ENCODE measurements at places on chromosomes 13 and 19.

- no peak for DNase-seq
Observed at GRCh38 chr13:76991432-76991795, 467 bp upstream of the CLN5 start.

DNA sequence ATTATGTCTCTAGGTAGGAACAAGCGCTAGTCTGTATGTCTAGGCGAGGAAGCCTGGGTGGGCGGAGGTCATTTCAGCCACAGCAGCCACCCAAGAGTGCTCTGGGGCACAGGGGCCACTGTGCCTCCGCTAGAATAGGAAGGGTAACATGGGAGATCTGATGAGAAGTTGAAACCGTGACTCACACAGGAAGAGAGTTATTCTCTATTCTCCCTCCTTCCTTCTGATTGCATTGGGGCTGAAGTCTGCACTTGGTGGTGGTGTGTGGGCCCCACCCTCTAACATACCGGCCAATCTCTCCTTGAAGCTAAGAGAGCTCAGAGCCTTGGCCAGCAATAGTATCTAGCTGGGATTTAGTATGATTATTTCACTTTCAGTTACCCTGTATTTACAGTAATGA lies 20.3 kb upstream of the GGACT start:
- DNase-seq = no peak

DNA sequence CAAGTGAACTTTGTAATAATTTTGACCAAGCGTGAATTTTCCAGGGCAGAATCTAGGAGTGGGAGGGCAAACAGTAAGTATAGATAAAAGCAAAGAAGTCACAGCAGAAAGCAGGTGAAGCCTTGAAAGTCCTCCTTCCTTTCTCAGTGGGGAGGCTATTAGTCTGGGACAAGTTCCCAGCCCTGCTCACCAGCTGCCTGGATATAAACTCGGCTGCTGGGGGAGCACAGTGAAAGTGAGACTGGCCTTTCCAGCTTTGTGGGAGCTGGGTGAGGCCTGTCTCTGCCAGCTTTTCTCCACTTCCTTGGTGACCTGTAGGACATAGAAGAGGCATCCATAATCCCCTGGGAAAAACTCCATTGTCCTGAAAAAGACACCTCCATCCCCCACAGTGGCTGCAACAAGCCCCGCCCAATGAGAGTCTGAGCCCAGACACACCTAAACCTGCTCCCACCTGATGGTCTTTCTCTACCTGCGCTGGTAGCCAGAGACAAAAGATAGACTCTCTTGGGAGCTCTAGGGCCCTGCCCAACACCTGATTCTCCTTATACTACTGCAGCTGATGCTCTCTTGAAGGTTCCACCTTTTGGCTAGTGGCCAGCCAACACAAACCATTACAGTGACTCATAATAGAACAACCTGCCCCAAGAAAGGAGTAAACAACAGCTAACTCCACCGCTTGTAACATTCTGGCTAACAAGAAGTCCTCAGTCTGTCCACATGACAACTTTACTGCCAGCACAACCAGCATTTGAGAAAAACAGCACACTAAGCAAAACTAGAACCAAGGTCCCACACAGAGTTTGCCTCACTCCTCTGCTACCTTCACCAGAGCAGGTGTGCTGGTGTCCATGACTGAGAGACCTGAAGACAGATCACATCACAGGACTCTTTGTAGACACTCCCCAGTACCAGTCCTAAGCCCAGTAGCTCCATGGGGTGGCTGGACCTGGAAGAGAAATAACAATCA lies 252.2 kb upstream of the SLITRK6 start:
- no peak for DNase-seq

DNA sequence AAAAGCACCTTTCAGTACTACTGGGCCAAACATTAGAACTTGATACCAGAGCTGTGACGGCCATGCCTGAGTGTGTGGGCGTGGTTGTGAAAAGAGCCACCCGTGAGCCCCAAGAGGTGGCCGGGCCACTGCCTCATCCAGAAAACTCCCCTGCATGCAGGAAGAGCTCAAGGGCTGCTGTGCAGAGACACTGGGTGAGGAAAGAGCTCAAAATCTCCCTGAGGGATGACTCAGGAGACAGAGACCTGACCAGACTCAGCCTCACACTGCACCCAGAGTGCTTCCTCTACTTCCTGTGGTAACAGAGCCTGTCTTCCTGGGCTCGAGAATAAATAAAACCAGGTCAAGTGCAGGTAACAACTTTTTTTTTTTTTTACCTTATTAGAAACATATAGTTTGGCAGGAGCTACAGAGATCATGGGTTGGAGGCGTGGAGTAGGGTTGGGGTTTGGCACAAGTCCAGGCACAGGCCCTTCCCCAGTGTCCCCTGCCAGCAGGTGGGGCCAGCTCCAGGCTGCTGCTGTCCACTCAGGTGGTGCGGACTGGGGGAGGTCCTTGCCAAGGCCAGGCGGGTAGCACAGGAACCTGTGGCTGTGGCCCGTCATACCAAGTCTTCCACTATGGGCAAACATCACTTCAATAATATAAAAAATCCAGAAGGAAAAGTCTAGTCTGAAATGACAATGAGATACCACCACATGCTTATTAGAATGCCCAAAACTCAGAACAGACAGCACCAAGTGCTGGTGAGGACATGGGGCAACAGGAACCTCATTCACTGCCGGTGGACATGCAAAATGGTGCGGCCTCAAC lies 25.5 kb downstream of the ELL start:
- no peak for DNase-seq

DNA sequence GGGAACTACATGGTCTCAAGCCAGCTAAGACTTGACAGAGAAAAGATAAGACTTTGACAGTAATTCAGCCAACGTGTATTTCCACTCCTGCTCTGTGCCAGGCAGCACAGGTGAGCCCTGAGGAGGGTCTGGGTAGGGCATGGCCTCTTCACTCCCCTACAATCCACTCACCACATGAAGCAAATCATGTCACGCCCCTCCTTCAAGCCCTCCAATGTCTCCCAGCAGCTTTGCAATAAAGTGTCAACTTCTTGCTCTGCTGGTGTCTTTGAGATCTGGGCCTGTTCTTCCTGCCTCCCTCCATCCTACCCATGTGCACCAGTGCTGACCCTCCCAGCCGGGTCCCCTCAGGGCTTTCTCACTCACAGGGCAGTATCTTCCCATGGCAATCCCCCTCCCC lies 58.5 kb downstream of the CCDC70 start:
- DNase-seq = no peak

DNA sequence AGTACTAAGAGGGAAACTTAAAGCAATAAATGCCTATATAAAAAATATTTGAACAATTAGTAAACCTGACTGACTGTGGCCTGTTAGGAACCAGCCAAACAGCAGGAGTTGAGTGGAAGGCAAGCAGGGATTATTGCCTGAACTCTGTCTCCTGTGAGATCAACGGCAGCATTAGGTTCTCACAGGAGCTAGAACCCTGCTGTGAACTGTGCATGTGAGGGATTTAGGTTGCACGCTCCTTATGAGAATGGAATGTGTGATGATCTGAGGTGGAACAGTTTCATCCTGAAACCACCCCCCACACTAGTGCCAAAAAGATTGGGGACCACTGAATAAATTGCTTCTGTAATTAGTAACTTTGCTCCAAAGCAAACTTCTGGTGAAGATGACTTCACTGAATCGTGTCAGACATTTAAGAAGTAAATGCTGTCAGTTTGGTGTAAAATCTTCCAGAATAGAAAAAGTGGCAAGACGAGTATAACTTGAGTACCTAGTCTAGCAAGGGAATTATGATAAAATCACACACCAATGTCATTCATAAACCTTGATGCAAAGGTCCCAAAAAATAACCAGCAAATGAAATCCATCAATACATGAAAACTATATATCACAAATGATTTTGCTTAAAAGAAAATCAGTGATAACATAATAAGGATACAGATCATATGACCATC lies 53.8 kb downstream of the SLC6A16 start:
- DNase-seq = no peak

- no peak for DNase-seq
Observed at GRCh38 chr13:44431150-44431549, 57.5 kb downstream of the SERP2 start.

DNA sequence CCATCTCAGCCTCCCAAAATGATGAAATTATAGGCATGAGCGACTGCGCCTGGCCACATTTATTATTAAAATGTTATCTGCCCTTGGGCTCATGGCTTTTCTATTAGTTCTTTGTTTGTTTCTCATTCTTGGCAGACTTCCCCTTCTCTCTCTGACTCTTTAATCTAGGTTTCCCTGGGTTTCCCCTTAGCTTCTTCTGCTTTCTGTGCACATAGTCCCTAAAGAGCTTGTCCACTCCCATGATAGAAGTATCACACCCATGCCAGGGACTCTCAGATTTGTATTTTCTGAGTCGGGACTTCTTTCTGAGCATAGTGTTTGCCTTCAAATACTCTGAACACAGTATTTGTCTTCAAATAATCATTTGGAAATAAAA lies 38.6 kb upstream of the ITM2B start:
- DNase-seq = no peak

GRCh38 chr19:10644260-10645007 lies 9.7 kb upstream of the ILF3 start:
- no peak for DNase-seq

DNA sequence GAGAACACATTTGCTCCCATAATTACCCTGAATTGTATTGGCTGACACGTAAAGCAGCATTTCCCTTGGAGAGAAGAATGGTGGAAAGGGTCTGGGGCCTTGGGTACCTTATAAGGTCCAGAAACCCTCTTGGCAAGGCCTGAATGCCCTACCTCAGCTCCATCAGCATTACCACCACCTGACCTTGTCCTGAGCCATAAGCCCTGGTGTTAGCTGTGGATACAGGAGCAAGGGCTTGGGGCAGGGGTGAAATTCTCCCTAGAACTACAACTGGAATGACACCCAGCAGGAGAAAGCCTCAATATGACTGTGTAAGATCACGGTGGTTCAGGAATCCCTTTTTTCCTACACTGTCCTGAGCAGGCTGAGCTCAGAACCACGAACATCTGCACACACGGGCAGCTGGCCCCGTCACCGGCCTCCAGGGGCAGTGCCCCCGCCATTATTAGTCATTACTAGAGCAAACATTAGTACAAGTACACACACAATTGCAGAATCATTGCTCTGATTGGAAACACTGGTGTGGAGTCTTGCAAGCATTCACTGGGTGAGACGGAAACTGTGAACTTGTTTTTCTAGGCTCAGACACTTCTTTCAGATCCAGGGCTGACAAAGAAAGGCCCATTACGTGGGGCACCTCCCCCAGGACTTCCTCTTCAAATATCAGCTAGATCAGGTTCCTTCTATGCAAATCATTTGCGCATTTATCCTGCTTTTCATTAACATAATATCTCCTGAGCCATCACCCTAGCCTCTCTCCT lies 26.8 kb upstream of the MTIF3 start:
- no peak for DNase-seq

DNA sequence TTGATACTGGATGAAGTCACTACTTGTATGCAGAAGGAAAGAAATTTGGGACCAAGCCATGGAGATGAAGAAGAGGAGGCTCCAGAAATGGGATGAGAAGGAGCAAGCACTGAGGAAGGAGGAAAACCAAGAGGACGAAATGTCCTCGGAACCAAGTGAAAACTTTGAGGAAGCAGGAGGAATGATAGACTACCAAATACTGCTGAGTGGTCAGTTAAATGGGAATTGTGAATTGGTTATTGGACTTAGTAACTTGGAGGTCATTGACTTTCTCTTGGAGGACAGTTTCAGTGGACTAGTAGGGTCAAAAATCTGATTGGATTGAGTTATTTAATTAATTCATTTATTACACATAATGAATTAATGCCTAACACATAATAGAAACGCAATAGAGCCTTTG lies 167.9 kb downstream of the MYO16 start:
- DNase-seq = no peak

DNA sequence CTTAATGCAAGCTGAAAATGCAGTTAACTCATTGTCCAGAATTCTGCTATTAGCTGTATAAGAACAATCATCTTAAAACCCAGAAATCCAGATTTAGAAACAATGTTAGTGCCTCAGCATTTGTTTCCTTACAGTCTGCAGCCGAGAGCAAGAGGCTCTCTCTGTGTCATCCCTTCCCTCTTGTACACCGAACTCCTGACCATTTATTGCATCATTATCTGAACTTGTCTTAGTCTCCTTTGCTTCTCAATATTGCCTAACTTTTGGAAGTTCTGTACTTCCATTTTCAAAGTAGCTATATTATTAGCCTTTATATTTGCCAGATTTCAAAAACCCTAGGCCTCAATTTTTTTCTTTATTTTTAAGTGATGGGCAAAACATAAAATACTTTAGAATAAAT lies 27.1 kb downstream of the RNASEH2B start:
- DNase-seq = no peak

DNA sequence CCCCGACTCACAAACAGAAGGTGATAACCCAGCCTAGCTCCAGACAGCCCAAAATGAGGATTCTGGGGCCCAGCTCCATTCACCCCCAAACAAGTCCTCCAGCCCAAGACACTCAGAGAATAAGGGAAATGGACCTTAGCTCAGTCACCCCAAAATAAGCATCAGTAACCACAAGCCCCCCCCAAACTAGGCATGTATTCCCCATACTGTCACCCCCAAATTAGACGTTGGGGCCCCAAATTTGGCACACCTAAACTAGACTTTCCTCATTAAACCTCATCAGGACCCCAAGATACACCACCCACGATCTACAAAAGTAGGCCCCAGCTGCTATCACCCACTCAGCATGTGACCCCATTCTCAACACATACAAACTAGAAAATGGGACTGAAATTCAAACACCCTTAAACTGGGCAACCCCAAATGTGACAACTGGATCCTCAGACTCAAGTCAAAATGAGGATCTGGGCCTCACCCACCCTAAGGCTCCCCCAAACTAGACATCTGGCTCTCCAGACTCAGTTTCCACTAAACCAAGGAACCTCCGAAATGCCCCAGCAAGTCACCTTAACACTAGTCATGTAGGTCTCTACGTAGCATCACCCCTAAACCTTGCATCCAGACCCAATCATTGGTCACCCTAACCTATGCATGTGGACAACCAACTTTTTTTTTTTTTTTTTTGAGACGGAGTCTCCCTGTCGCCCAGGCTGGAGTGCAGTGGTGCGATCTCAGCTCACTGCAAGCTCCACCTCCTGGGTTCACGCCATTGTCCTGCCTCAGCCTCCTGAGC lies 13.4 kb upstream of the ERFL start:
- no peak for DNase-seq

- DNase-seq = no peak
Observed at GRCh38 chr19:19619181-19619848, 828 bp upstream of the PBX4 start.

- DNase-seq = no peak
Observed at GRCh38 chr19:16224293-16225045, 26.8 kb downstream of the AP1M1 start.

GRCh38 chr13:94233401-94233800 lies 246.1 kb downstream of the DCT start:
- DNase-seq = no peak

- no peak for DNase-seq
Observed at GRCh38 chr19:17951990-17952976, 14.6 kb upstream of the KCNN1 start.

DNA sequence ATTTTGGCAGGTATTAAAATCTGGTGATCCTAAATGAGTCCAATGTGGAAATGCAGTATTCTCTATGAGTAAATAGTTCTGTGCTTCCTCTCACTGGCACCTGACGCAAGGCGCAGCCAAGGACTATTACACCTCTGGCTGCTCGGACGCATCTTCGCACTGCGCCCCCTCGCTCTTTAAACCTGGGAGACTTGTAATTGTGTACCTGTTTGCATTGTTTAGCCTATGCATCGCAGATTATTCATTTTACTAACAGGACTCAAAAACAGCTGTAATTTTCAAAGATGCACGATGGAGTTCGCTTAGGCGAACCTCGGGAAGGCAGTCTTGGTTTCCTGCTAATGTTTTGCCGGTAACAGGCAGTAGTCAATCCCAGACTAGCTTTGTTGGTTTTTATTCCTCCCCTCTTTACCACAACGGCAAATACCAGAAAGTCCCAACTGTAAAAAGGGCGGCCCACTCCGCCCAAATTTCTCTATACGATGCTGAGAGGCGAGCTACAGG lies 113.2 kb downstream of the KCNRG start:
- DNase-seq = no peak

Measured in NCI-H187 treated with DMSO at 0.1 percent for 48 hours (cell line).